ENCODE measurements at places on chromosomes 3 and 15.

- DNase-seq, result no peak
These were observed 60.2 kb downstream of the GRM7 start for GRCh38 chr3:6921066-6921465.

- no peak for DNase-seq
These were observed 11.0 kb downstream of the TRPM7 start for GRCh38 chr15:50675535-50676144.

GRCh38 chr3:79032686-79033318, 735.0 kb downstream of the ROBO1 start:
- DNase-seq, result no peak

DNA sequence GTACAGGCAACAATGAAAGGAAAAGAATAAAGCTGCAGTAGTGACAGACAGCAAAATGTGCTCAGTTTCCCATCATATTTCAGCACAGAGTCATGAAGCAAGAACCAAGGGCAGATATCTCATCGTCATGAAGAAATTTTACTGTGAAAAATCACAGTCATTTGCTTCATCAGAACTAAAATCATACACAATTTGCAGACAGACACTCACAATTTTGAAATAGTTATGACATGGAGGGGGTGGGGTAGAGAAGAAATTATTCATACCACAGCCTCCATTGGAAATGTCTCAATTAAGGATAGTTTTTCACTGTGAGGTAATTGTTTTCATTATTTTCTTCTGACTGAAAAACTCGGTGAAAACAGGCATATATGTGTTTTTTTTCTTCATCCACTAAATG, 78.8 kb upstream of the CNTN3 start:
- no peak for DNase-seq

DNA sequence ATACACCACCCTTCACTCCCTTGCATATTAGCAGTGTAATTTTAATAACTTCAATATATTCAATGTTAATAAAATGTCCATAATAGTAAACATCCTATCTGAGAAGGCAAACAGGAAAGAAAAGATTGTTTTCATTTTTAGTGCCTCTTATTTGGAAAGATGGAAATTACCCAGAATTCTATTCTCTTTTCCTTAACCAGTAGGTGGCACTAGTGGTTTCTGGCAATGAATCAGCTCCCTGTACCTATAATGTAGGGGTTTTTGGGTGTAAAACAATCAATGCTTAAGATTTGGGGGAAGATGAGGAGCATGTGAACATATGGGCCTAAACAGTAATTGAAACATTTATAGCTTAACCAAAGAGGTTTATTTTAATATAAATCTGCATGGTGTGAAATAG, 5.7 kb upstream of the SEMA6D start:
- DNase-seq, result no peak

DNA sequence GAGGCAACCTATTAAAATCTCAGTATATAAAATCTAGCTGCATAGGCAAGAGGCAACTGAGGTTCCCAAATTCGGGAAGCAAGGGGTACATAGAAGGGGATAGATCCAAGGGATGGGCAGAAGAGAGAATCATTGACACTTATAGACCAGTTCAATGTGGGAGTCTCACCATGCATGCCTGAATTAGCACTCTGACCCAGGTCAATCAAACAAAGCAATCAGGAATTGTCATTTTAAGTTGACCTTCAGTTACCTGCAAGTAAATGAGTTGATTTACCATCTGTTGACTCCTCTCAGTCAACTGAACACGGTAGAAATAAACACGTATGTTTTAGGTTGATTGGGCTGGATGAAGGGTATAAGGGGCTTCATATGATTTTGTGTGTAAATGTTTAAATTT, 33.4 kb upstream of the PIAS1 start:
- no peak for DNase-seq

DNA sequence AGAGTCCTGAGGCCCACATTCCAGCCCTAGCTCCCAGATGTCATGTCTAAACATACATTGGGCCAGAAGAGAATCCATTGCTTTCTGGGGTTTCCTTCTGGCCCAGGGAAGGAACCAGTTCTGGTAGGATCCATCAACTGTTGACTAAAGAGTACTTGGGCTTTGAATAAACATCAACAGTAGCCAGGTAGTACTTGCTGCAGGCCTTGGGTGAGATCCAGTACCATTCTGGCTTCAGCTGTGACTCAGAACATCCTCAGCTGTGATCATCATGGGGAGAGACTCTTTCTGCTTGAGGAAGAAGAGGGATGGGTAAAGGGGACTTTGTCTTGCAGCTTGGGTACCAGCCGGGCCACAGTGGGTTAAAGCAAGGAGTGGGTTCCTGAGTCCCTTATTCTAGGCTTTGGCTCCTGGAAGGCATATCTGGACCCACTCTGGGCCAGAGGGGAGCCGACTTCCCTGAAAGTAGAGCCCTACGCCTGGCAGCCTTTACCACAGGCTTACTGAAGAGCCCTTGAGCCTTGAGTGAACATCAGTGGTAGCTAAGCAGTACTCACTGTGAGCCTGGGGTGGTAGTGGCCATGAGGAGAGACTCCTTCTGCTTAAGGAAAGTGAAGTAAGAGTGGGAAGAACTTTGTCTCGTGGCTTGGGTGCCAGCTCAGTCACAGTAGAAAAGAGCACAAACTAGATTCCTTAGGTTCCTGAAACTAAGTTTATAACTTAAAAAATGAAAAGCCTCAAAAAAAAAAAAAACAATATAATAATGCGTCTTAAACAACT, 128.3 kb downstream of the GOLIM4 start:
- DNase-seq, result no peak

DNA sequence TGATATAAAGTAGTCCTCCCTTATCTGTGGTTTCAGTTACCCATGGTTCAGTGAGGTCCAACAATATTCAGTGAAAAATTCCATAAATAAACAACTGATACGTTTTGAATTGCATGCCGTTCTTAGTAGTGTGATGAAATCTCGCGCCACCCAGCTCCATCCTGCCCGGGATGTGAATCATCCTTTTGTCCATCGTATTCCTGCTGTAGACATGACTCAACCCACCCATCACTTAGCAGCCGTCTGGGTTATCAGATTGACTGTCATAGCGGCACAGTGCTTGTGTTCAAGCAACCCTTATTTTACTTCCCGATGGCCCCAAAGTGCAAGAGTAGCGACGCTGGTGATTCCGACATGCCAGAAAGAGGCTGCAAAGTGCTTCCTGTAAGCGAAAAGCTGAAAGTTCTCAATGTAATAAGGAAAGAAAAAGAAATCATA, 48.0 kb upstream of the MEX3B start:
- DNase-seq, result no peak

DNA sequence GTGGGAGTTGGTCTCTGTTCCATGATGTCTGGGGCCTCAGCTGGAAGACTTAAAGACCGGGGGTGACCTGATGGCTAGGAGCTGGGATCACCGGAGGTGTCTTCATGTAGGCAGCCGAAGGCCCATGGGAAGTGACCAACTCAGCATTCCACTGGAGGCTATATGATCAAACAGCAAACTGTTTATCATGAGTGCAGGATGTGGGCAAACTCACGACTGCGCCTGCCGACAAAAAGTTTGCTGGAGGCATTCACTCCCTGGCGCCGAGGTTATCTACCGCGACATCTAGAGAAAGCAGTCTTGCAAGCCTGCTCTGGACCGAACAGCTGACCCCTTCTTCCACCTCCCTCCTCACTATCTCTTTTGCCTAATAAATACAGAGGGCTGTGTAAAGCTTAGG, 62.7 kb upstream of the NR2C2 start:
- DNase-seq, result no peak

GRCh38 chr3:50673931-50674330, 796 bp upstream of the DOCK3 start:
- no peak for DNase-seq

DNA sequence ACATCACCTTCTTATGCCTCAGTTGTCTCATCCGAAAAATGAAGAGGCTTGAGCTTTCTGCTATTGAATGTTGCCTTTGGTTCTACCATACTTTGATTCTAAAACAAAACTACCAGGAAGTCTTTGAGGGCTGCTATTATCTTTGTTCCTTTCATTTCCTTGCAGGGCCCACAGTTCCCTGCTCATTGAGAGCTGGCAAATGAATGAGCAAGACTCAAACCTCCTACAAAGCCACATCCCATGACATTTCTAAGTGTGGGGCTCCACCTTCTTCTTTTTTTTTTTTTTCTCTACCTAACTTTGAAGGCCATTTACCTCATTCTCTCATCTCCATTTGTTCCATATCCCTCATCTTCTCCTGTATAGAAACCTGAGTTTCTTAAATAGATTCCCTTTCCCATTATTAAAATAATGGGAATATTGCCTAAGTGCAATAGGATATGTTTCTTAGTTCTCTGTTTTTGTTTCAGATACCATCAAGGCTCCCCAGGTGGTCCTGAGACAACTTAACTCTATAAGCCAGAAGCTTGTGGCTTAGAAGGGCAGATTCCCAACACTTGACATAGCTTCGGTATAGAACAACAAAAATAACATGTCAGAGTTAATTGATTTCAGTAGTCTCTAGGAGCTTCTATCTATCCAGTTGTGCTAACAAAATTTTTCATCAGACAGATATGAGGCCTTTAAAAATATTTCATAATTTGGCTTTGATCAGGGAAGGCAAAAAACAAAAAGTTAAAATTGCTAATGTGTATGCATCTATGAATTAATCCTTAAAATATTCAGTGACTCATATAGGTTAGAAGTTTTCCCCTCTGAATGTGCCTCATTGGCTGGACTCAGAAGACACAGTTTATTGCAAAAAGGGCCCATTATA, 951.6 kb downstream of the TUSC7 start:
- no peak for DNase-seq

GRCh38 chr3:134057654-134058110, 28.0 kb upstream of the SLCO2A1 start:
- DNase-seq, result no peak

- DNase-seq, result no peak
These were observed 105.9 kb upstream of the HERC1 start for GRCh38 chr15:63939531-63940130.

DNA sequence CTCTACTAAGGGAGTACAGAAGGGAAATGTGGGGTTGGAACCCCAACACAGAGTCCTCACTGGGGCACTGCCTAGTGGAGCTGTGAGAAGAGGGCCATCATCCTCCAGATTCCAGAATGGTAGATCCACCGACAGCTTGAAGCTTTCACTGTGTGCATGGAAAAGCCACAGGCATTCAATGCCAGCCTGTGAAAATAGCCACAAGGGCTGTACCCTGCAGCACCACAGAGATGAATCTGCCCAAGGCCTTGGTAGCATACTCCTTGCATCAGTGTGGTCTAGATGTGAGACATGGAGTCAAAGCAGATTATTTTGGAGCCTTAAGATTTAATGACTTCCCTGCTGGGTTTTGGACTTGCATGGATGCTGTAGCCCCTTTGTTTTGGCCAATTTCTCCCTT, 39.3 kb upstream of the KCNMB2 start:
- no peak for DNase-seq
